Metanephros (tissue), 2 donors: ENCODE measurements at places on chromosomes 4 and X. TPM values are rescaled to one million over a fixed set of nuclear protein-coding genes. Genes with fewer than 3 reads are reported as not detected.

Gene TCP11X2
- total RNA-seq = 1.4 TPM

Gene LEF1
- 37.3 TPM for total RNA-seq

Gene GPR82
- 0.58 TPM for total RNA-seq

Gene RHOXF2B
- not detected for total RNA-seq

Gene GAGE12E
- total RNA-seq = not detected

Gene RNF212
- 9.6 TPM for total RNA-seq

Gene BMPR1B
- total RNA-seq = 23.2 TPM

Gene VGLL1
- 5.4 TPM for total RNA-seq

Gene HAND2
- total RNA-seq = 0.35 TPM

Gene CLNK
- total RNA-seq = 0.93 TPM

Gene YY2
- total RNA-seq = 2.5 TPM

Gene FGF13
- total RNA-seq = 27.5 TPM

Gene SPANXD
- total RNA-seq = not detected

Gene SH2D1A
- total RNA-seq = 0.47 TPM

Gene TGIF2LX
- total RNA-seq = not detected

Gene NPY1R
- total RNA-seq = 26.4 TPM

Gene FTHL17
- not detected for total RNA-seq

Gene XAGE1A
- total RNA-seq = not detected

Gene SLC6A8
- total RNA-seq = 40.9 TPM

Gene BST1
- 10.2 TPM for total RNA-seq

Gene S100P
- total RNA-seq = 14.2 TPM

Gene CXCL8
- 6.0 TPM for total RNA-seq

Gene C1QTNF7
- total RNA-seq = 19.2 TPM

Gene IQCM
- not detected for total RNA-seq

Gene DNAAF6
- total RNA-seq = not detected

Gene SMIM10L2A
- 4.8 TPM for total RNA-seq

Gene USP51
- 7.6 TPM for total RNA-seq

Gene RRH
- 0.18 TPM for total RNA-seq

Gene RAPGEF2
- total RNA-seq = 81.0 TPM

Gene GRK4
- total RNA-seq = 6.7 TPM

Gene ARL13A
- not detected for total RNA-seq

Gene GLRA2
- total RNA-seq = 0.12 TPM

Gene UGT8
- 38.4 TPM for total RNA-seq

Gene SHOX
- total RNA-seq = 0.06 TPM

Gene HS6ST2
- 29.4 TPM for total RNA-seq

Gene UNC5C
- total RNA-seq = 30.9 TPM

Gene F8A2
- not detected for total RNA-seq

Gene ENOX2
- 10.2 TPM for total RNA-seq

Gene TEX13D
- not detected for total RNA-seq

Gene MSX1
- total RNA-seq = 0.82 TPM

Gene AFF2
- 6.1 TPM for total RNA-seq

Gene C4orf50
- total RNA-seq = 0.06 TPM

Gene FHDC1
- total RNA-seq = 5.2 TPM

Gene PFKFB1
- total RNA-seq = 0.70 TPM

Gene PPBP
- total RNA-seq = 26.9 TPM

Gene VSIG4
- total RNA-seq = 14.5 TPM

Gene LRIT3
- 0.47 TPM for total RNA-seq

Gene CBLL2
- not detected for total RNA-seq

Gene SLC26A1
- 9.4 TPM for total RNA-seq

Gene NXF2
- not detected for total RNA-seq

Gene CENPVL1
- 0.18 TPM for total RNA-seq

Gene TCEAL2
- total RNA-seq = 1.8 TPM

Gene HSFX4
- total RNA-seq = not detected

Gene ZDHHC15
- 5.1 TPM for total RNA-seq
